ENCODE measurements at places on chromosomes 1 and 21. TPM values are rescaled to one million over a fixed set of nuclear protein-coding genes. Genes with fewer than 3 reads are reported as not detected.

Gene EFNA4
- 12.8 TPM for total RNA-seq

Gene KCNJ6
- total RNA-seq = not detected

Gene FAM177B
- total RNA-seq = not detected

Gene UQCRH
- total RNA-seq = 156 TPM

Gene CRYBG2
- total RNA-seq = not detected

Gene UBQLN4
- total RNA-seq = 34.6 TPM

Gene WARS2
- total RNA-seq = 15.5 TPM

Gene KRTAP12-1
- total RNA-seq = not detected

Gene DIRAS3
- 56.0 TPM for total RNA-seq

Gene MPZ
- total RNA-seq = 3.5 TPM

Gene SELENOF
- 167 TPM for total RNA-seq

Gene GNG4
- 32.1 TPM for total RNA-seq

Gene CHODL
- 0.35 TPM for total RNA-seq

Gene AMPD1
- total RNA-seq = not detected

Gene CDK11B
- 23.9 TPM for total RNA-seq

DNA sequence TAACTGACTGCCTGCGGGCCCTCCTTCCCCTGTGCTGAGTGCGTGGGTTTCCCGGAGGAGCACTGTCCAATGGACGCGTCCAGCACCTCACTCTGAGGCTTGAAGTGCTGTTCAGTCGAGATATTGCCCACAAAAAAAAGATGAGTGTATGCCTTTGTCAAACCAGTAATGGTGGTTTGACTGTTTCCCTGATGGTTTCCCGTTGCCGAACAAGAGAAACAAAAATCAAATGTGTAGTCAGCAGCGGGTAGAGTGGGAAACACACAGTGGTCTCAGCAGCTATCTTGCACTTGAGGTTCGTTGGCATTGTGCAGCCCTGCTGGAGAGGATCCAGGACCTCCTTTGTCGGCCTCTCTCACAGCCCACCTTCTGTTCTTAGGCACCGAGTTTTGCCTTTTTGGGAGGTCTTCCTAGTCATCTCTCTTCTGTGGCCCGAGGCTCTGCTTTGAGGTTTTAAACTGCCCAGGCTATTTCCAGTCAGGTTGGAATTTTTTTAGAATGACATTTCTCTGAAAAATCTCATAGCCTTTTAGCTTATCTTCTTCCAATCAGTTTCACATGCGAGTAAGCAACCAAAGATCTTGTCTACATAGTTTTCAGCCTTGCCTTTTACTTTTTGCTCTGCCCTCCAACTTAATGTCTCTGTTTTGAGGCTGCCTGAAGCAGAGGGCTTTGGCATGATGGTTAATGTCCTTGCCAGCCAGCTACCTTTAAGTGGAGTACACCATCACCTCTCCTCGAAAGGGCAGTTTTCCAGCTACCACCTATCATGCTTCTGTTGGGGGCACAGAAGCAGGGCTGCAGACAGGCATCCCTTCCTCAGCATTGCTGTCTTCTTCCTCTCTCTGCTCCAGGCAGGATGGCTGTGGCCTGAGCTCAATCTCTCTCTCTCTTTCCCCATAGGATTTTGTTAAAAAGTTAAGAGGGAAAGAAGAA, 132.3 kb downstream of the URB2 start:
- no peak overlapping the region for H3K4me3 ChIP-seq
- H3K36me3 ChIP-seq = no peaks in the 10 kb centered on the region
- no peaks in the 10 kb centered on the region for H3K27me3 ChIP-seq
- no peaks in the 10 kb centered on the region for H3K4me1 ChIP-seq
- no peak overlapping the region for H3K27ac ChIP-seq

- no peaks in the 10 kb centered on the region for H3K27me3 ChIP-seq
- no peak overlapping the region for H3K4me3 ChIP-seq
- no peak overlapping the region for H3K27ac ChIP-seq
- no peaks in the 10 kb centered on the region for H3K36me3 ChIP-seq
Measured at GRCh38 chr1:22611530-22611947, 24.9 kb upstream of the C1QA start.

DNA sequence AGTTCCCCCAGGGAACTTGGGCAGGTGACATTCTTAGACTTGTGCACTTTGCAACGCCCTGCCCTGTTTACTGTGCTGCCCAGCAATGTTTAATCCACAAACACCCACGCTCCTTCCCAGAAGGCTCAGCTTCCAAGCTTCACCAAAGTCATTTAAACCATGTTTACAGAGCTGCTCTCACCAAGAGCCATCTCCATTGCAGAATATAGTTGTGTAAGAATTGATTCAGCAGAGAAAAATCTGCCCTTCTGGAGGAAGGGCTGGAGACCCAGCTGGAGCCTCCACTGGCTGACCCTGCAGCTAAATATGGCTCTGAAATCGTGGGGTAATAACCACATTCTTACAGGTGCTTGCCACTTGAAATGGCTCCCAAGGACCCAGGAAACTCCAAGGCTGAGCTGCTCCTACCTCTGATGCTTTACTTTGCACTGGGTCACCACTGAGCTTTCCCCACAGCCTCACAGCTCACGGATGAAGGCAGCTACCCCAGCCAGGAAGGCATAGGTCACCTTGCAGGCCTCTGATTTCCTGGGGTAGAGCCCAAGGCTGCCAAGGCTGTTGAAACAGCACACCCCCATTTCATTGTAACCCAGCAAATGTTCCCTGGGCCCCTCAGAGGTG, 8.7 kb downstream of the CAPN2 start:
- H3K27ac ChIP-seq = no peak overlapping the region
- H3K4me3 ChIP-seq = no peak overlapping the region
- H3K27me3 ChIP-seq = no peaks in the 10 kb centered on the region
- H3K4me1 ChIP-seq = peaks cover 15% of the 10 kb centered on the region

DNA sequence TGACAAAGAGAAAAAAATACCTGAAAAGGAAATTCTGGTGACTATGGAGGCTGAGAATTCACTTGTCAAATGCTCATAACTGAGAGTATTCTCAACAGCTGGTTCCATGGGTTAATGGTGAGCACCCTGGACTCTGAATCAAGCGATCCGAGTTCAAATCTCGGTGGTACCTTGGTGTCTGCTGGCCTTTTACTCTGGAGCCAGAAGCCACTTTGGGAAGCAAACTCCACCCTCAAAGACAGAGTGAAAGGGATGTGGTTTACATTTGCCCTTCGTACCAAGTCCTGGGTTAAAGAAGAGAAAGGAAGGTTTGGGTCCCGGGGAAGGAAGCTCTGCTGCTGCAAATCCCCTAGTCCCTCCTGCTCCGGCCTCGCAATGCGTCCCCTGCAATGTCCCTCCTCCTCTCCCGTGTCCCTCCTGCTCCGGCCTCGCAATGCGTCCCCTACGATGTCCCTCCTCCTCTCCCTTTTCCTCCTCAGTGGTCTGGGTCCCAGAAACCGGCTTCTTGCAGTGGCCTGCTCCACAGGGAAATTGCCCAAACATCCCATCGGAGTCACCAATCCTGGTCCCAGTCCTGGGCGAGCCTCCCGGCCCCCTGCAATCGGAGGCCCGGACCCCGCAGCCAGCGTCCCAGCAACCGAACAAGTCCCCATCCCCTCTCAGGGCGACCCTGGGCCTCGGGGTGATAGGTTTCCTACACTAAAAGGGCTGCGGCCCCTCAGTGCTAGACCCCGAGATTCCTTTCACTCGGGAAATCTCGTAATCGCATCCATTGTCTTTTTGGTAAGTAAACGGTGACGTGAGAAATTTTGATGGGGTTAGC, 129.4 kb downstream of the PPIAL4G start:
- no peak overlapping the region for H3K27ac ChIP-seq
- H3K27me3 ChIP-seq = no peaks in the 10 kb centered on the region
- DNase-seq = no peak

DNA sequence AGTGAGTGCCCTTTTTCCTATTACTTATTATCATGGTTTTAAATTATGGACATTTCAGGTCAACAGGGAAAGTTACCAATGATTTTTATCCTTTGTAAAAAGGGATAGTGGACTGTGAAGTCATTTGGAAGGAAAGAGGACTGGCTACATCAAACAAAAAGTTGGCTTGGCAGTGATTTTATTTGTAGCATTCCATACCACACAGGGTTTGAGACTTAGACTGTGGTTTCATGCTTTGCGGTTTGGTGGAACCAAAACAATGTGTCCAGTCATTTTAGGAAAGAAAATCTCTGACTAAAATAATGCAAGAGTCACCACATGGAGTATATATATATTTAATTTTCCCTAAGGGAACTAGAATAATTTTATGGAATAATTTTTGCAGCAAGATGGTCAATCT, 239.5 kb downstream of the HMCN1 start:
- no peak overlapping the region for H3K27ac ChIP-seq
- H3K36me3 ChIP-seq = no peaks in the 10 kb centered on the region
- H3K4me1 ChIP-seq = no peaks in the 10 kb centered on the region
- DNase-seq = no peak

- no peak overlapping the region for H3K27ac ChIP-seq
- no peak overlapping the region for H3K4me3 ChIP-seq
- H3K4me1 ChIP-seq = no peaks in the 10 kb centered on the region
Measured at GRCh38 chr21:15071009-15071408, 6.2 kb upstream of the NRIP1 start.

DNA sequence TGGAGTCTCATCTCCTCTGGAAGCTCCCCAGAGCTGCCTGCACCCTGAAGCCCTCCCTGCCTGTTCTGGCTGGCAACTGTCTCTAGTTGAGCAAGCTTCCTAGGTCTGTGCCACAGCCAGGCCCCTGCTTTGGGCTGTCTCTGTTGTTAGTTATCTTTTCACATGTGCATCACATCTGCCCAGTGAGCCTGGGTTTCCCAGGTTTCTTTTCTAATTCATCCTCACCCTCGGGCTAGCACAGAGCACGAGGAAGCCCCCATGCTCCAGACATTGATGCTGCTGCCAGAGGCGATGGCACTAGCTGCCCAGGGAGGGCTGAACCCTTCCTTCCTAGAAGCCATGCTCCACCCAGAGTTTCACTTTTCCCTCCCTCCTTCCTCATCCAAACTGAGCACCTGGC, 27.2 kb downstream of the RASSF5 start:
- no peaks in the 10 kb centered on the region for H3K36me3 ChIP-seq
- peaks cover under 1% of the 10 kb centered on the region for H3K4me1 ChIP-seq
- DNase-seq = no peak
- H3K27me3 ChIP-seq = no peaks in the 10 kb centered on the region

DNA sequence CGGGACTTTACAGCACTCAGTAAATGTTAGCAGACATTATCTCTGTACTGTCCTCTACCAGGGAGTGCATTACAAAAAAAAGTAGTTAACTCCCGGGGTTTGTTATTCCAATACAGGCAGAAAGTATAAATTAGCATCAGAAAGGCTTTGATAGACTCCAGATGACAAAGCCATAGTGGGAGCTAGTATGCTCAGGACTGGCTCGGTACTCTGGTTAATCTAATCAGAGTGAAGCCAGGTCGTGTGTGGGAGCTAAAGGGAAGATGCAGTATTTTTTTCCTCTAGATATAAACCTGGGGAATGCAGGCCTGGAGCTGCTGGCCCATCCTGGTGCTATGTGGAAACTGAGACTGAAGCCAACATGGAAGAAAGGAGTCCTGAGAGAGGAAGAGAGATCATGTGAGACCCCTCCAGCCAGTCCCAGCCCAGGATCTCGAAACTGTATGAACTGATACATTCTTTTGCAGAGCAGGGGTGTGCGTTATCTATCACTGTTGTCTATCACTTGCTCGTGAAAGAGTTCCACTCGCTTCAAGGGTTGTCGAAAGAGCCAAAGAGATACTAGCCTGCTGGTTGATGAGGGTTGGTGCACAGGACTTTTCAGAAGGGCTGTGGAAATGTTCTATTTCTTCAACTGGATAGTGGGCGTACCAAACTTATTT, 125.8 kb downstream of the PLPP3 start:
- H3K27me3 ChIP-seq = no peaks in the 10 kb centered on the region
- H3K4me1 ChIP-seq = peaks cover 10% of the 10 kb centered on the region
- H3K27ac ChIP-seq = no peak overlapping the region

- H3K4me1 ChIP-seq = peaks cover 21% of the 10 kb centered on the region
- no peak for DNase-seq
- H3K36me3 ChIP-seq = no peaks in the 10 kb centered on the region
- no peak overlapping the region for H3K27ac ChIP-seq
Measured at GRCh38 chr1:91685994-91686393, 185.3 kb downstream of the CDC7 start.

DNA sequence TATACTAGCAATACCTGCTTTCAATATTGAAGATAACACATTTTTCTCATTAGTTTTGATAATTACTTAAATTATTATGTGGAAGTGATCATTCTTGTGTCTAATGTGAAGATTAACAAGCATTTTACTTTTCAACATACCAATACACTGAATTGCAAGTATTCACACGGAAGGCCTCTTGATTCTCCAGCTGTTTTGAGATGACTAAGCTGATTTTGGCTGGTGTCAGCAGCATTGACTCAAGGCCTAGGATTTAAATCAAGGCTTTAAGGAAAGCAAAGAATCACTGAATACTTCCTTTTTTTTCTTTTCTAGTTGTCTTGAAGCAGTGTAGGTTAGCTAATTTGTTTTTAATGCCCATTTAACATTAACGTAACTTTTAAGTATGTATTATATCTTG, 373.7 kb downstream of the SRGAP2C start:
- no peaks in the 10 kb centered on the region for H3K4me1 ChIP-seq
- no peak overlapping the region for H3K4me3 ChIP-seq

- no peaks in the 10 kb centered on the region for H3K36me3 ChIP-seq
- no peak overlapping the region for H3K27ac ChIP-seq
- H3K4me1 ChIP-seq = no peaks in the 10 kb centered on the region
Measured at GRCh38 chr1:50172299-50172698, 63.6 kb downstream of the ELAVL4 start.

GRCh38 chr1:224259986-224260385, 70.0 kb downstream of the NVL start:
- no peak for DNase-seq
- no peak overlapping the region for H3K27ac ChIP-seq
- H3K36me3 ChIP-seq = no peaks in the 10 kb centered on the region
- no peaks in the 10 kb centered on the region for H3K4me1 ChIP-seq

DNA sequence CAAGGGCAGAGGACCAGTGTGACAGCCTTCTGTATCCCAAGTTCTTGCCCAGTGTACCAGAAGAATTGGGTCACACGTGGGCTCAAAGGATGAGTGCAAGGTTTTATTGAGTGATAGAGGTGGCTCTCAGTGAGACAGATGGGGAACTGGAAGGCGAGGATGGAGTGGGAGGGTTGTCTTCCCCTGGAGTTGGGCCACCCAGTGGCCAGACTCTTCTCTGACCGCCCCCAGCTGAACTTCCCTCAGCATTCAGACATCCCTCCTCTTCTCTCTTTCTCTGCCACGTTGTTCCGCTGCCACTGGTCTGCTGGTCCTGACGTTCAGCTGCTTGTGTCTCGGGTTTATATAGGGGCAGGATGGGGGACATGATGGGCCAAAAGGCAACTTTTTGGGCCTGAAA, 150.1 kb upstream of the IVNS1ABP start:
- no peak for DNase-seq
- H3K4me3 ChIP-seq = no peak overlapping the region
- H3K27me3 ChIP-seq = no peaks in the 10 kb centered on the region
- no peak overlapping the region for H3K27ac ChIP-seq
- no peaks in the 10 kb centered on the region for H3K36me3 ChIP-seq
- H3K4me1 ChIP-seq = peaks cover 2% of the 10 kb centered on the region

- H3K27ac ChIP-seq = no peak overlapping the region
- H3K4me1 ChIP-seq = no peaks in the 10 kb centered on the region
- H3K36me3 ChIP-seq = no peaks in the 10 kb centered on the region
- H3K27me3 ChIP-seq = no peaks in the 10 kb centered on the region
Measured at GRCh38 chr1:53273526-53273925, 35.2 kb upstream of the MAGOH start.

GRCh38 chr21:36125512-36126207, 9.2 kb upstream of the CBR3 start:
- H3K27ac ChIP-seq = no peak overlapping the region
- no peak overlapping the region for H3K4me3 ChIP-seq
- peaks cover 1% of the 10 kb centered on the region for H3K4me1 ChIP-seq
- peak; percentile 62 for DNase-seq
